Stimulated activated CD4-positive, alpha-beta T cell treated with anti-CD3 and anti-CD28 coated beads, Interleukin-15, amount 100 ng/mL, for 1 hour (primary cell): ENCODE measurements at places on chromosomes 3 and 15.

GRCh38 chr3:133292296-133292695 is 107.6 kb upstream of the BFSP2 start:
- no peak for DNase-seq

GRCh38 chr3:172591125-172591605 is 67.9 kb upstream of the TNFSF10 start:
- DNase-seq: no peak

- DNase-seq: no peak
Observed at GRCh38 chr3:59688636-59689035, 638.8 kb upstream of the CFAP20DC start.

DNA sequence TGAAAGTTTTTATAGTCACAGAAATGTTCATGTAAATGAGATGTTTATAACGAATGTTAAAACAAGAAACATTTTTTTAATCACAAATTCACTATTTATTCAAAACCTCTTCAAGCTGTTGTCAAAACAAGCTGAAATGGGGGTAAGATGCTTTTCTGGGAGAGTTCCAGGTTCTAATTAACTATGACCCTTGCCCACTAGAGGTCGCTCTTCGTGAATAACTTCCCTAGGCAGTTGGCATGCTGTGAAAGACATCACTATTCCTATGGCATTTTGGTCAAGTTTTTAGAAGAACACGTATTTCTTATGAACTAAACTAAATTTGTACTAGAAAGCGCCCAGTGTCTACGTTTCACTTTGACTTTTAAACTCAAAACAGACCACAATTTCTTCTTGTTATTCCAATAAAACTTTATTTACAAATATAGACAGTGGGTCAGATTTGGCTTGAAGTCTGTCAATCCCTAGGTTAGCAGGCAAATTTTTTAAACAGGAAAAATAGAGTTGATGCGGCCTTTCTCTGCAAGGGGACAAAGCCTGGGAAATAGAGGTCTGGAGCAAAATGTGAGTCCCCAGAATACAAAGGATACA is 62.8 kb upstream of the CMTM8 start:
- no peak for DNase-seq

- no peak for DNase-seq
Observed at GRCh38 chr15:99481951-99482230, 83.9 kb upstream of the MEF2A start.
